ENCODE measurements at places on chromosomes 2 and 18.

- no peak for DNase-seq
Observed at GRCh38 chr2:30305235-30305634, 73.9 kb downstream of the LBH start.

DNA sequence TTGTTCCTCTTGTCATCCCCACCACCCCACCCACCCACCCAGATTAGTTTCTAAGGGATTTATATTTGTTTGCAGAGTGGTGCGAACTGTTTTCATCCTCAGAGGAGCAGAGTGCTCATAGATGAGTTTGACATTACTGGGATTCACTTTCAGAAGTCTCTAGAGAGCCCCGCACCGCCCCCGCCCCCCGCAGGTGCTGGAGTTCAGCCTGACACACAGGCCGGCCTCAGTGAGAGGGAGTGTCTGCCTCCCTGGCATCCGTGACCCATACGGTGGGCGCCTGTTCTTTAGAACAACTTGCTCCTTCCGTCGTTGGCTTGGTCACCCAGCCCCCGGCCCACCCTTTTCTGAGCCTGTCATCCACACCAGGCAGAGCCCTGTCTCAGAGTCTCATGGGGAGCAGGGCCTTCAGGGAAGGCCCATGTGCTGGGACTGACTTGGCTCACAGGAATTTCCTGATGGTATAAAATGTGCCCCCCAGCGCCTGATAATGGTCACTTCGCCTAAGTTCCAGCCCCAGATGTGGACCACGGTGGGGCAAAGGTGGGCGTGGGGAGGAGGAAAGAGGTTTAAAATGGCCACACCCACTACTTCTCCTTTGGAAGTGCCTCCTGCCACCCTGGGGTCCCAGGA, 44.3 kb downstream of the HPCAL1 start:
- no peak for DNase-seq

DNA sequence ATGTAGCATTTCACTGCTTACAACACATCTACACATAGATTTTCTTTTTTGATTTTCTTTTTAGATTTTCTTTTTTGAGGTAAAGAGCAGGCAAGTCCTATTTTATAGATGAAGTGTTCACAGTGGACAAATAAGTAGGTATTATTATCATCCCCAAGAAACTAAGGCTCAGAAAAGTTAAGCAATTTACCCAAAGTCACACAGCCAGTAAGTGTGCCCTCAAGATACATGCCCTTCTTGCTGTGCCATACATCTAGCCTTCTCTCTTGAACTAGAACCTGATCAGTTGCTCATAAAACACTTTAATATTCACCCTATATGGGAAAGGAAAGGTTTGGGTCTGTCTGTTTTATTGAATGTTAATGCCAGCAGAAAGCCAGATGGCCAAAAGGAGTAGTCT, 50.3 kb downstream of the DAPL1 start:
- DNase-seq: no peak

DNA sequence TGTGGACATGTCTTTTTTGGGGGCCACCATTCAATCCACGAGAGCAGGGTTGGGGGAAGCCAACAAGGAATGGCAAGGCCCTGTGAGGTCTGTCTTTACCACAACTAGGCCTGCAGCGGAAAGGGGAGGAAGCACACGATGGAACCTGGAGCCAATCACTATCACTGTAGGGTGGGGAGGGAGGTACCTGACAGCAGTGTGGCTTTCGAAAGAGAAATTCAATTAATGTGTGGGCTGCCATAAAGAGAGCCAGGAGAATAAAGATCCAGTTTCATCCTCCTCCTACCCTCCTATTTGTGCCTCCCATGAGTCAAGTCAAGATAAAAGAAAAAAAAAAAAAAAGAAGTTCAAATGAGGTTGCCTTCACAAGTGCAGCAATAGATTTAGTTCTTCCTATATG, 18.9 kb upstream of the RBMS1 start:
- no peak for DNase-seq

DNA sequence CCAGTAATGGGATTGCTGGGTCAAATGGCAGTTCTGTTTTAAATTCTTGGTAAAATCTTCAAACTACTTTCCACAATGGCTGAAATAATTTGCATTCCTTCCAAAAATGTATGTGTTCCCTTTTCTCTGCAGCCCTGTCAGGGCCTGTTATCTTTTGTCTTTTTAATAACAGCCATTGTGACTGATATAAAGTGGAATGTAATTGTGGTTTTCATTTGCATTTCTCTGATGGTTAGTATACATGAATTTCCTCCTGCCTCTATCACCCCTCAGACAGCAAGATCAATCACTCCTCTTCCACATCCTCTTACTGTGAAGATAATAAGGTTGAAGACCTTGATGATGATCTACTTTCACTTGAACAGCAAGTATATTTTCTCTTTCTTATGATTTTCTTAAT, 304.8 kb upstream of the FSIP2 start:
- DNase-seq: no peak

DNA sequence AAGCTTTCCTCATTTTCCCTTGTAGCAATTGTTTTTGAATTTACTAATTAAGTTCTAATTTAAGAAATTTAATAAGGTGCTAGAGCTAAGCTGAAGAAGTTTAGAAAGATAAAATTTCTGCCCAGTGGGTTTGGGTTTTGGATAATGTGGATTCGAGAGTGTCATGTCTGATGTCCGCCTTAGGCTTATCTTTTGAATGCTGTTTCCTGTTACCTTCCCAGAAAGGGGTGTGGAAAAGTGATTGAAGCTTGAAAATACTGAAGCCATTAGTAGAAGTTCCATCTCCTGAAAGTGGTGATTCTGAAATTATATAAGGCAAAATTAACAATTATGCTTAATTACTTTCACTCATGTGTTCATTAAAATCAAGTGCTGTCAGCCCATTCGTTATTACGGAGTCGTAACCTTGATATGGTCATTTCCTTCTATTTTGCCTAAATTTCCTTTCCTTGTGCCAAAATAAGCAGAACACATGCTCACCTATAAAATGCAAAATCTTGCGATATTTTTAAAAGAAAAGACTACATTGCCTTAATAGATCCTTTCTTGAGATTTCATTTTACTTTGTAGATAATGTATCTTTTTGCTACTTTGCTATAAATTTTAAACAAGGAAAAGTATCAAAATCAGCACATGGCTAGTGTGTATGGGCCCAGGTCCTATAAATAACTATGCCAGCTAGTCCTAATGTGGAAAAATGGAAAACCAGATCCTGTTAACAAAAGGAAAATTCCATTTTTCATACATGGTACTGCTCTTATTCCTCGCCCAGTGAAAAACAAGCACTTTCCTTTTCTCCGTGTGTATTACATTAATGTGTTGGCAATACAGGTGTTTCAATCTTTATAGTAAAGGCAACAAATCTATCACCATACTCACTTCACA, 97.3 kb downstream of the ICOS start:
- peak; percentile 86 for DNase-seq

DNA sequence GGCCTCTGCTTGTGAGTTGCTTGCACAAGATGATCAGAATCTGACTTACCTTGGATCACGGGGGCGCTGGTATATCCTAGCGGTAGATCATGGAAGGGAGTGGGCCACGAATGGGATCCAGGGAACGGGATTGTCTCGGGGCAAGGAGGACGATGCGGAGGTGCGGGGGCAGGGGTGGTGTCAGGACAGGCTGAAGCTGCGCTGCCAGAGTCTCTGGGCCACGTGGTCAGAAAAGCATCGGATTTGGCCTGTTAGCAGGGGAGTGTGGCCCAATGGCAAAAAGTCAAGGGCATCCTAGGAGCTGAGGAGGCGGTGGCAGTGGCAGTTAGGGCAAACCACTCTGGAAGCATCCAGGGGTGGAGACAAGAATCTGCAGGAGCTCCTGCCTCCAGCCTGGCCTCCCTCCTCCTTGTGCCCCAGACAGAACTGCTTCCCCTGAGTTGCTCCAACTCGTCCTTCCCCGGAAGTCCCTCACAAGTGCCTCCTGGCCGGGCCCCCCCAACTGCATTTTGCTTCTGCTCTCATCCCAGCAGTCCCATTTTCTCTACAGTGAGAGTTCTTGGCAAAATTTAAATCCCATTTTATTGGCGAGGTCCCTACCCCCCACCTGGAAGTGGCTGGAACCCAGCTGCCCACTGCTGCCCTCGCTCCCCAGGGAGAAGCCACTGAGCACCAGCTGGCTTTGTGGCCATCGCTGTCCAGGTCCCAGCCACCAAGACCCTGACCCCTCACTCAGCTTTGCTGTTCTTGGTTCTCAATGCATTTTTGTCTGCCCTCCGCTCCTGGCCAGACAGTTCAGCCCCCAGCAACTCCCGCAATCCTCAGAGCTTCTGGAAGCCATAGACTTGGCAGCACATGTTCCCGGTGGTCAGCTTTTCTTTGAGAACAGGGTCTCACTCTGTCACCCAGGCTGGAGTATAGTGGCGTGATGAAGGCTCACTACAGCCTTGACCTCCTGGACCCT, 5.6 kb upstream of the CCDC74B start:
- no peak for DNase-seq

GRCh38 chr2:12155303-12156051, 409.0 kb downstream of the LPIN1 start:
- peak; percentile 97 for DNase-seq

DNA sequence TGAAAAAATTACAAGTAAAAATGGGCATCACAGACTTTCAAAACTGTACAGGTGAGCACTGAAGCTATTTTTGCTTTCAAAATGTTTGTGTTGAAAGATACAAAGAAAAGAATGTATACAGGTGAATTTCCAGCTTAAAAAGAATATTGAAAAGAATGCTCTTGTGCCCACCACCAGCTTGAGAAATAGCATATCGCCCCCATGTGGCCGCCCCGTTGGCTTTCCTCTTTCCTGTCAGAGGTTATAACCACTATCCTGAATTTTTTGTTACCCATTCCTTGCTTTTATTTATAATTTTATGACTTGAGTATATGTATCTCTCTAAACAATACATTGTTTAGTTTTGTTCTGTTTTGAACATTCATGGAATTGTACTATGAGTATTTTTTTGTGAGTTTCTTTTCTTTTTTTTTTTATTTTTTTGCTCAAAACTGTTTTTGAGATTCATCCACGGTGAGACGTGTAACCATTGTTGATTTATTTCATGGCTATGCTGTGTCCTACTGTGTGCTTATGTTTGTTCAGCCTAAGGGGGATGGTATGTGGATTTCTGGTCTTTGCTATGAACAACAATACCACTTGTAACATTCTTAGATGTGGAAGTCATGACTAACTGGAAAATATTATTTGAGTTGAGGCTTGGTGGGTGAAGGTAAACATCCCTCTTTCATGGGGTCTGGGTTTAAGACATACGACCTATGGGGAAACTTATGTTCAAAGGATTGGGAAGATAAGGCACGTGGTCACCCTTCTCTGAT, 11.6 kb downstream of the TRPM8 start:
- peak; percentile 50 for DNase-seq

DNA sequence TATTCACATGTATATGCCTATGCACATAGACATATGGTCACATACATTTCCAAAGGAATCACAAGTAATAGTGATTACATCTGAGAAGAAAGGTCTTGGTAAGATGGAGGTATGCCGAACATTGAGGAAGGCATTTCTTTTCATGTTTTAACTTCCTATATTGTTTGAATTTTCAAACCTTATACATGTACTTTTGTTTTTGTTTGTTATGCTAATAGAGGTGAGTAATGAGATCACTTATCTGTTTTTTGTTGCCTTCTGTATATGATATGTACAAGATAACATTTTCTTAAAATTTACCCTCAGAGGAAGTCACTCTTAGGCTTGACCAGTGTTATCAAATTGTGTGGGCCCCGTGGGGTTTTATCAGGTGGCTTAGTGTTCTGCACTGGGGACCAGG, 166.5 kb upstream of the OTX1 start:
- no peak for DNase-seq

Measured in lung microvascular endothelial cell (primary cell).